BJ (cell line): ENCODE measurements at places on chromosomes 6 and 20.

DNA sequence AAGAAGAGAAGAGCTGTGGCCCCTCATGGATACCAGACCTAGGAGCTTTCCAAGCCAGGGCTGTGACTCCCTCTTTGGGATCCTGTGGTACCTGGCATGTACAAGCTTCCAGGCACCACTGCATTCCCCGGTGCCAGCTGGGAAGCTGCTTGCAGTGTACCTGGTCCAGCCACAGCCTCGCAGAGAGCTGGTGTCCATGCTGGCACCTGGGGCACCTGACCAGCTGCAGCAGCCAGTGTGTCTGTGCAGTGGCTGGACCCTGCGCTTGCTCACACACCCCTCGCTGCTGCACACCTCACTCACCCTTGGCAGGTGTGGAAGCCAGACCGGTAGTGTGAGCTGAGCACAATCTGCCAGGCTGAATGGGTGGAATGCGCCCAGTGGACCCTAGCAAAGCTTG lies 190.9 kb upstream of the MAN1A1 start:
- no peak for DNase-seq

- no peak for DNase-seq
Measured at GRCh38 chr20:64153410-64153809, 10.8 kb upstream of the MYT1 start.

- DNase-seq, result no peak
Measured at GRCh38 chr6:104182811-104183210, 676.9 kb downstream of the HACE1 start.

GRCh38 chr6:44003345-44004061 lies 123.7 kb downstream of the MRPL14 start:
- DNase-seq, result no peak

DNA sequence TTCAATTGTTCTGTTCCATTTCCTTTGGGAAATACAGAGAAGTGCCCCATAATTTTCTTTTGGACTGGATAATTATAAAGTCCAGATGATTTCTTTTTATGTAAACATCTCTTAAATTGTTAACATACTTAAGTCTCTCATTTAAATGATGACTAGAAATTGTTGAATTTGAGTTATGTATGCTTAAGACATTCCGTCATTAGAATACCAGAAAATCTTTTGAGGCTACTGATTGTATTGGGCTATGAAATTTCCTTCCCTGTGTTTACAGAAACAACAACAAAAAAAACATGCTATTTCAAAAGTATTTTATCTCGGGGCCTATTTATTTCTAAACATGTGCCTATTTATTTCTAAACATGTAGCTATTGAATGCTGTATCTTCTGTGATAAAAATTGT lies 125.4 kb downstream of the SH3BGRL2 start:
- peak; percentile 22 for DNase-seq

DNA sequence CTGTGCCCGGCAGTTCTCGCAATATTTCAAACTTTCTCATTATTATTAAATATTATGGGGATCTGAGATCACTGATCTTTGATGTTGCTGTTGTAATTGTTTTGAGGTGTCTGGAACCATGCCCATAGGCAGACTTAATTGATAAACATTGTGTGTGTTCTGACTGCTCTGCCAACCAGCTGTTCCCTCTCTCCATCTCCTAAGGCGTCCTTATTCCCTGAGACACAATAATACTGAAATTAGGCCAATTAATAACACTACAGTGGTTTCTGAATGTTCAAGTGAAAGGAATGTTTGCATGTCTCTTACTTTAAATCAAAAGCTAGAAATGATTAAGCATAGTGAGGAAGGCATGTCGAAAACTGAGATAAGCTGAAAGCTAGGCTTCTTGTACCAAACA lies 7.6 kb downstream of the MAPK14 start:
- no peak for DNase-seq

- DNase-seq, result no peak
Measured at GRCh38 chr20:31824554-31825313, 5.6 kb downstream of the MYLK2 start.

GRCh38 chr6:36078159-36078558 lies 50.6 kb downstream of the MAPK14 start:
- DNase-seq, result no peak

GRCh38 chr6:25107218-25107617 lies 171.5 kb upstream of the RIPOR2 start:
- no peak for DNase-seq

DNA sequence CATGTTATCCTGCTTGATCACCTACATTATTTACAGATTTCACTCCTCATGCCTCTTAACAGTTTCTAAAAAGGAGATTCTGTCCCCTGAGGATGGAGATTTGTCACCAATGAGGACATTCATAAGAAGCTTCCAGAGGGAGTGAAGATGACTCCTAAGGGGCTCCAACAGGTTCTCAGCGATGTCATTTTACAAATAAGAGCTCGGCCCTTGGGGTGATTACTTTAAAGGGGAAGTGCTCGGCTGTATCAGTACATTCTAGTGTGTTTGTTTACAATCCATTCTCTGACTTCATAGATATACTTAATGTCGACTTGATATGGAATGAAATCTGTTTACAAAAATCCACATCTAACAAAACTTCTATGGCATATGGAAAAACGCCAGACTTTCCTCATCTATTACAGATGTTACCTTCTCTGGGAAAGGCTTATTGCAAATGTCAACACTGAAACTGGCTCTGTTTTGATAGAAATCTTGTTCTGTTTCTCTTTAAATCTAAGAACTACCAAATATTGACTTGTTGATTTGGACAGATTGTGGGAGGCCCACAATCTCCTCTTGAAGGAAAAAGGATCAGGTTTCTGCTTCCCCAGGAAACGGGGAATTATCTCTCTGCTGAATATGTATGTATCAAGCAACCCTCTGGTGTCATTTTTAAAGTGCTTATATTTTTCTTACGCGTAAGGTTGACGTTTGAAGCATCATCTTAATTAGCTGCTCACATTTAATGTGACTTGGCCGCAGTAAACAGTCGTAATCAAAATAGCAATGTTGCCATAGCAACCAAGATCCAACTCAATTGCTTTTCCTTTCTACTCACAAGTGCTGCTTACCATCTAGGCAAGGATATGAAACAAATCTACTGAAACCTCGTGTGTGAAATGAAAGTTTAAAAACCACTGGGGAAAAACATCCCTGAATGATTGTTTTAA lies 95.7 kb downstream of the SHLD1 start:
- DNase-seq, result no peak

- DNase-seq, result no peak
Measured at GRCh38 chr6:154738551-154738961, 5.3 kb downstream of the SCAF8 start.

DNA sequence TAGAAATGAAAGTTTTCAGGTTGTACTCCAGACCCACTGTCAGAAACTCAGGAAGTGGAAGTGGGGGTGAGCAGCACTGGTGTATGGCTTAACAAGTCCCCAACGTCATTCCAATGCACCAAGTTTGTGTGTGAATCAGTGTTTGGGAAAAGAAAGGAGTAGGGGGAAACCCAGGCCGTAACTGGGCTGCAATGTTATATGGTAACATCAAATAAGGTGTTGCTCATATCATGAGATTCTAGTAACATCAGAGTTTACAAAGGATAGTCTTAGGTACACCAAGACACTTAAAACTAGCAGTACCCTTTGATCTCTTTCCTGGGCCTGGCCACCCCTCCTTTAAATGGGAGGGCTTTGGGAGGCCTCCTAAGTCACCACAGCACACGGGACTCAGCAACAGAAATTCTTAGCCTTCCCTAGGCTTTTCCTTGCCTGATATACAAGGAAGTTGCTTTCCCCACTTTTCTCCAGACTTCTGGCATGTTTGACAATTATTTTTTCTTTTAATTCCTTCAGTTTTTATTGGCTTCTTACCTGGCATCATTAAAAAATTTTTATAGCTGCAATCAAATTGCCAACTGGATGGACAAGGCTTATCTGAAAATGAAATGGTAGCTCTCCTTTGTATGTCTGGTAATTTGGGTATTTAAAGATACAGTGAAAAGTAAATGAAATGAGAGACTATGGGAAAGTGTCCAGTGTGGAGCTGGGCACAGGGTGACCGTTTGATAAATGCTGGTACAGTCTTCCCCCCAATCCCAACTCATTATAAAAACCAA lies 15.1 kb downstream of the E2F3 start:
- DNase-seq, result no peak

DNA sequence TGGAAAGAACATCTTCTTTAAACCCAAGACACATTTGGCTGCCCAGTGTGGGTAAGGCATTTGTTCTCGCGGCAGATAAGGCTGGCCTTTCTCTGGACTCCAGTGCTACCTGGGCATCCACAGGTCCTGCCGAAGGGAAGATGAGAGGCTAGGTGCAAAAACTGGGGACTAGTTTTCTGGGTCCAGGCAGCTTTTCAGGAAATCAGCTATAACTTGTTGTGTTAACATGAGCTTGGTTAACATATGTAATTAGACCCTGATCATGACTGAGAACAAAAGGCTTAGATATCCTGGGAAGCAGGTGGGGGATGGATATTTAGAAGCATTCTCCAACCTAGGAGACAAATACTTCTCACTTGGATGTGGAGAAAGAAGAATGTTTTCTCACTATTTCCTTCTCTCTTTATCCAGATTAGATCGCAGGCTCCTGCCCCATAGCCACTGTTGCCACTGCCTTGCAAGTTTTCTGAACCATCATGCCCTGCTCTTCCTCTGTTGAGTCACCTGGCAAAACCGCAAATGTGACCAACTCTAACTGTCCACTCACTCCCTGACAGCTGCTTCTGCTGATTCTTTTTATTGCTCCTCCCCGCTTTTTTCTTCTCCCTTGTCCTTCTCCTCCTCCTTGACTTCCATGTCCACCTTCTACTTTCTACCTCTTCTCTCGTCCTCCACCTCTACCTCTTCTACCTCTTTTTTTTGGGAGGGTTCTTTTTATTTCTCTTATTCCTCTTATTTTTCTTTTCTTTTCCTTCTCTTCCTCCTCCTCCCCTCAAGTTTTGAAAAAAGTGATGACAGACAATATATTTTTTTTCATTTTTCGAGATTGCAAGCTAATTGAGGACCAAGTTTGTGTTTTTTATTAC lies 258.1 kb downstream of the UTRN start:
- no peak for DNase-seq

GRCh38 chr20:19531446-19531845 lies 226.6 kb upstream of the RIN2 start:
- no peak for DNase-seq

DNA sequence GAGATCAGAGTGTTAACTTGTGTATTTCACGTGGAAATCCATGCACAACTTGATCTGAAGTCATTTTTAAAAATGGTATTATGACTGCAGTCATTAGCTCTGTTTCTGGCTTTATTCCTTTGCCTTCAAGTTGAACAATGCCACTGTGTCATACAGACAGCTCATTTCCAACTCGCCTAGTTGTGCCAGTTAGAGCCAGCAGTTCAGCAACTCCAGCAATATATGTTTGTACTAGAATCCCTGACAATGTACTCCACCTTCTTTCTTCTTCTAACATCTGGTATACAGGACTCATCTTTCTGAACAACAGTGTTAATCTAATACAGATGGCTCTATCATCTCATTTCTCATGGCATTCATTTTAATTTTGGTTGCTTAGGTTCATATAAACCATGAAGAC lies 418.3 kb upstream of the POU3F2 start:
- no peak for DNase-seq

GRCh38 chr6:73954881-73955280 lies 258.9 kb downstream of the CD109 start:
- no peak for DNase-seq

GRCh38 chr6:107606407-107606806 lies 116.5 kb downstream of the SOBP start:
- DNase-seq, result no peak

GRCh38 chr6:35590622-35591066 lies 77.9 kb upstream of the TULP1 start:
- no peak for DNase-seq

DNA sequence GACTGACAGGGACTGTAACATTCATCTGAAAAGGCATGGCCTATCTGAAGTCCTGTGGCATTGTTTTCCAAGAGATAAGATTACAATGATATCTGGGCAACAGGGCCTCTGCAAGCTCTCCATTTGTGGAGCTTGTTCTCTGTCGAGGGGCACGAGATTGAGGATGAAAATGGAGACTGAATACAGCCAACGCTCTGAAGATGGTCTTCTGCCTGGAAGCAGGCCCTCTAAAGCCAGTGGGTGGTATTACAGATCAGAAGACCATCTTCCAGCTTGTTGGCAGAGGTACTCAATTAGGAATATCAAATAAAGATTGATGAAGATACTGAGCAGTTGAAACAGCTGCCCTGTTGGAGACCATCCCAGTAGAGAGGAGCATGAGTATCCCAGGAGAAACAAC lies 288.2 kb downstream of the CENPW start:
- no peak for DNase-seq

- no peak for DNase-seq
Measured at GRCh38 chr6:20879526-20879925, 345.3 kb downstream of the CDKAL1 start.

- no peak for DNase-seq
Measured at GRCh38 chr20:4961746-4962145, 39.6 kb downstream of the SLC23A2 start.

- DNase-seq, result no peak
Measured at GRCh38 chr6:52570291-52570700, 6.6 kb downstream of the TRAM2 start.

- no peak for DNase-seq
Measured at GRCh38 chr20:35563834-35564233, 22.0 kb downstream of the ERGIC3 start.
